Upper lobe of right lung (tissue), 1 donor: ENCODE measurements at places on chromosomes 12 and 14. TPM values are rescaled to one million over a fixed set of nuclear protein-coding genes. Genes with fewer than 3 reads are reported as not detected.
A peak's percentile ranks its signal among the peaks of the same experiment; 100 is the strongest.

GRCh38 chr14:105839425-105840265, 313.3 kb downstream of the TMEM121 start:
- DNase-seq, result peak; percentile 54

DNA sequence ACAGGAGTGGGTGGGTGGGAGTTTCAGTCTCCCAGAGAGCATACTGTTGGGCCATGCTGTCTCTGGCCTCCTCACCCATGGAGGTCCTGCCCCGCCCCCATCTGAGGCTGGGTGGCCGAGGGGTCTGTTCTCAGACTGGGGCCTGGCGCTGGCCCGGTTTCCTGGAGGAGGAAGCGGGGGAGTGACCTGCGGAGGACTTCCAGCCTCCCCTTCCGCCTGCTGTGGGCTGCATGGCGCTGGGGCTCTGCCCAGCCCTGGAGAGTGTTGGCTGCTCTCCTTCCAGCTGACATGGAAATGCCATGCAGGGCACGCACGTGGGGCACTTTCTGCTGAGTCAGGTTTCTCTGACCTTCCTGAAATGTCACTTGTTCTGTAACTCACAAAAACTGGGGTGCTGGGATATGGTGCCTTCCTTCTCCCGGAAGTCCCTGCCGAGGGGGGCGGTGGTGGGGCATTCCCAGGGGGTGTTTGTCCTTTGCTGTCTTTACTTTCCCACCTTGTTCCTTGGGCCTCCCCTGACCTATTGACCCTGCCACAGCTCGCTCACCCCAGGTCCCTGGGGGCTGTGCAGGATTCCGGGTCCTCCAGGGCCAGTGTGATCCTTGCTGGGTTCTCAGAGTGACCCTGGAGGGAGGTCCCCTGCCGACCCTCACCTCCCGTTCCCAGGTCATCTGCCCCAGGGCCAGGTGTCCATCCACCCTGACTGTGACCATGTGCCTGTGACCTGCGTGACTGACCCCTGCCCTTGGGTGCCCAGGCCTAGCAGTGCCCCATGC, 23.6 kb downstream of the PACS2 start:
- no peak for DNase-seq

DNA sequence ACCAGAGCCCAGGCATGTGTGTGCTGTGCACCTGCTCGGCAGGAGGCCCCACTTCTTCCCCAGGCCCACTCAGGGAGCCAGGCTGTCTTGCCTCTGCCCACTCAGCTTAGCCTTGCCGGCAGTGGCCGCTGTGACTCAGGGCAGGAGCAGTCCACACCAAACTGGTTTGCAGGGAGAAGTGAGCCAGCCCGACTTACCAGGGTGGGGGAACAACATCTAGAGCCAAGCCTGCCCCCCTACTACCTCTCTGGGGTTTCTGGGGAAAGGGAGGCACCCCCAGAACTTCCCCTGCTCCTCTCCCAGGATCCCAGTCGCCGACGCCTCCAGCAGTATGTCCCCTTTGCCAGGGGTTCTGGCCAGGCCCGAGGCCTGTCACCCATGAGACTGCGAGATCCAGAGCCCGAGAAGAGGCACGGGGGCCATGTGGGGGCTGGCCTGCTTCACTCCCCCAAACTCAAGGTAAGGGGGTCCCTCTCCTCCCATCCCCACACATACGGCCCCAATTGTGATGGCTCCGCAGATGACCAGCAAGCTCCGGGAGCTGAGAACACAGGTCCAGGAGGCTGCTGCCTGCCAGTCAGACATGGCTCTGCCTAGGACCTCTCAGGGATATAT, 3.0 kb downstream of the PLEKHG6 start:
- DNase-seq, result no peak

DNA sequence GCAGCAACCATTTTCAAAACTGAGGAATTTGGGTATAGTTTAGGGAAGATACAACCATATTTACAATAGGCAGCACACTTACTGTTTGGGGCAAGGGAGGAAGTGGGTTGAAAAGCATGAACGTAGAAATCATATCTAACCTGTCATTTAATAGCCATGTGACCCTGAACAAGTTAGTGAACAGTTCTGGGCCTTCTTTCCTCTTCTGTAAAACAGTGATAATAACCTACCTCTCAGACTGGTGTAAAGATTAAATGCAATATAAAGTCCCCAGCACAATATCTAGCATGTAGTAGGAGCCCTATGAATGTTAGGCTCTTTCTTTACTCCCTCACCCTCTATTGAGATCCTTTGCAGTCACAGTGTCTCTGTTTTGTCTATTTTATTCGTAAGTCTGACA, 33.5 kb downstream of the A2ML1 start:
- no peak for DNase-seq

DNA sequence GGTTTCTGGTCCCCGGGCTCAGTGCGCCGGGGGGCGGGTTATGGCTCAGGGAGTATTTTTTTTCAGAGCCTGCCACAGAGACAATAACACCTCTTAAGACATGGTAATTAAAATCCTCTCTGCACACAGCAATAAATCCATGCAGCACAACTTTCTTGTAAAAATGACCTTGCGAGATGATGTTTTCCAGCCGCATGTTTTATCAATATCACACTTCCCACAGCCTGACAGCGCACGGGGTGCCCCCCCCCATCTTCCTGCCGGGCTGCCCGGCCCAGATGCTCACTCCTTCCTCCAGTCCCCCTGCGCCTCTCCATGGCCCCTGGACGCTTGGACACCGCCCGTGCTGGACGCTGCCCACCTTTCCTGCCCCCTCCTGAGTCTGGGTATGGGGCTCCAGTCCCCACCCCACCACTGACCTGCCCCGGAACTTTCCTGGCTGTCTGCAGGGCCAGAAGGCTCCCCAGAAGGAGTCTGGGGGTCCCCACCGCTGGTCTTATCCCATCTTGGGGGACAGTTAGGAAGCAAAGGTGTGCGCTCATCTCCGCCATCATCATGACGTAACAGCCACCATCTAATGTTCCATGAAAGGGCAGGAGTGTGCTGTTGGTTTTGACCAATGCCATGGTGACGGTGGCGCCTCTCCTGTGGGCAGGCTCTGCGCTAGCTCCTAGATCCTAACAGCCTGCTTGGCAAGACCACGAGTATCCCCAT, 182.9 kb downstream of the KIF26A start:
- no peak for DNase-seq

DNA sequence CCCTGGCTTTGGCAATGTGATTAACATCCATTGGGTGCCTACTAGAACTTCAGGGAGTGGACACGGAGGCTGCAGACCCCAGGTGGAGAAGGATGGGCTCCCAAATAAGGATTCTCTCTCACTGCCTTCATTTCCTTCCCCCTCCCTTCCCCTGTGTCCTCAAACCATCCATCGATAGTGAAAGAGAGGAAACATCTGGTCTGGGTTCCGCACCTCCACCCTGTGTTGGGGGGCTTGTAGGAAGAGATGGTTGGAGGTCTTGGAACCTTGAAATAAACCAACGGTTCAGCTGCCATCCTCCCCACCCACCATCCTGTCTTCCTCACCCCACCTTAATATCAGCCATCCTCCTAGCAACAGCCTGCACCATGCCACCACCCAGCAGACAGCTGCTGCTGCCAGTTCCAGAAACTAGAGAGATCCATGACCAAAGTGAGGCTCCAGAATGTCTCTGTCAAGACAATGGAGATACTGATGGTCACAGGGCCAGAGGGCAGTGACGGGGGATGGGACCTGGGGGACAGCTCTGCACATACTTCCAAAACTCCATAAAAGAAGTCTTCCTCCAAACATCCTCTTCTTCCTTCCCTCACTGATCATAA, 153.1 kb upstream of the CCND2 start:
- no peak for DNase-seq

GRCh38 chr12:68610370-68611093, at the start of gene RAP1B:
Gene RAP1B (plus strand): TSS chr12:68610899. CDS start chr12:68648725, 37,826 bp downstream.
- peak; percentile 95 for DNase-seq

The ALDH6A1 gene
- total RNA-seq, result 49.1 TPM

DNA sequence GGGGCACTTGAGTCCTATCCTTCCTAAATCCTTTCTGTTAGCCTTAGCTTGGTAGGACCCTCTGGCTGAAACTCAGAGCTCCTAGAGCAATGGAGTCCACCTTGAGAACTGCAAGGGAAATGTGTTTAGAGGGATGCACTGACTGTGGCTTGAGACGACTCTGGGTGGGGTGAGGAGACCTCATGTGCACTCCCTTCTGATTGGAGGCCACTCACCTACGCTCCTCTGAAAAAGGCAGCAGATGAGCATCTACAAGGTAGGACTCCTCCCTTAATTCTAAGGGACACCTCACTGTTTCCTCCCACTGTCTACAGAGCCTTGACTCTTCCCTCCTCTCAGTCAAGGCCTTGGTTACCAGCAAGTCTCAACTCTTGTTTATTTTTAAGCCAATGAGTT, 1.0 kb downstream of the MAP3K12 start:
- DNase-seq, result no peak

- no peak for DNase-seq
Measured at GRCh38 chr12:96197503-96198272, 3.5 kb downstream of the ELK3 start.

DNA sequence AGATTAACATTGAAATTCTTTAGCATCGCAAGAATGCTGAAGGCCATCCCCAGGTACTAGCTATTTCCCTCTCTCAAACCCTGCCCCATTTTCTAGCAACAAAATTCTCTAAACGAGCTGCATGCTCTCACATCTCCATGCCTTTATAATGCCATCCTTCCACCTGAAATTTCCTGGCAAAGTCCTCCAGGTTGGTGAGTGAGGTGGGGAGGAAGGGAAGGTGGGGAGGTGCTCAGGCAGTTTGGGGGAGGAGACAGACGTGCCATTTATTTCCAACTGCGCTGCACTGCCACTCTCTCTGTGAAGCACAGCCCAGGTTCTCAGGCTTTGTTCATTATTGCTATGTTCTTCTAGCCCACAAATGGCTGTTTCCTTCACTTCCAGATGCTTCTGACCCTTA, 208.4 kb downstream of the PAWR start:
- DNase-seq, result no peak

DNA sequence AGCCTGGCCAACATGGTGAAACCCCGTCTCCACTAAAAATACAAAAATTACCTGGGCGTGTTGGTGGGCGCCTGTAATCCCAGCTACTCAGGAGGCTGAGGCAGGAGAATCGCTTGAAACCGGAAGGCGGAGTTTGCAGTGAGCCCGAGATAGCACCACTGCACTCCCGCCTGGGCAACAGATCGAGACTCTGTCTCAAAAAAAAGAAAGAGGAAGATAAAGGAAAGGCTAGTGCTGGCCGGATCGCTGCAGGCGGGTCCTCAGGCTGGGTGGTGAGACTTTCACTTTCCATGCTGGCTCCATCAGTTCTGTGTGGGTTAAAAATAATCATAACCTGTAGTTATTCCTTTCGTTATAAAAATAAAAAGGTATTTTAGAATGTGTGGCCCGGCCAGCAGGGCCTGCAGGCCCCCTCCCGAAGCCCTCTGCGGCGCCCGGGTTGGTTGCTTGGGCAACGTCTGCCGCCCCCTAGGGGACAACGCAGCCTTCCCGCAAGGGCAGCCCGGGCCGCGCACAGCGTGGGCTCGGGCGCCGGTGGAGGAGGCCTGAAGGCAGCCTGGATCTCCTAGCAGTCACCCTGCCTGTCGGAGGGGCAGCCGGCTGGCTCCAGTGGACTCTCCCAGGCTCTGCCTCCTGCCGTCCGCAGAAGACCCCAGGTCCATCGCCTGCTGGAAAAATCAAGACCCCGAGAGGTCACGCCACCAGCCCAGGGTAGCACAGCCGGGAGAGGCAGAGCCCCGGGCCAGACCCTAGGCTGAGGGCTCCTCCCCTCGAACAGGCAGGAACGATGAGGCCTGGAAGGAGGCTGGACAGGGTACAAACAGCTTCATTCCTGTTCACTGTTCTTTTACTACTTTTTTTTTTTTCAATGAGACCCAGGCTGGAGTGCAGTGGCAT, 5.0 kb upstream of the SLC25A47 start:
- DNase-seq, result peak; percentile 90

GRCh38 chr14:33460164-33460563, 490.7 kb downstream of the EGLN3 start:
- DNase-seq, result no peak

The CELA1 gene
- not detected for total RNA-seq

- no peak for DNase-seq
Measured at GRCh38 chr14:92135269-92135668, 13.5 kb downstream of the CPSF2 start.

DNA sequence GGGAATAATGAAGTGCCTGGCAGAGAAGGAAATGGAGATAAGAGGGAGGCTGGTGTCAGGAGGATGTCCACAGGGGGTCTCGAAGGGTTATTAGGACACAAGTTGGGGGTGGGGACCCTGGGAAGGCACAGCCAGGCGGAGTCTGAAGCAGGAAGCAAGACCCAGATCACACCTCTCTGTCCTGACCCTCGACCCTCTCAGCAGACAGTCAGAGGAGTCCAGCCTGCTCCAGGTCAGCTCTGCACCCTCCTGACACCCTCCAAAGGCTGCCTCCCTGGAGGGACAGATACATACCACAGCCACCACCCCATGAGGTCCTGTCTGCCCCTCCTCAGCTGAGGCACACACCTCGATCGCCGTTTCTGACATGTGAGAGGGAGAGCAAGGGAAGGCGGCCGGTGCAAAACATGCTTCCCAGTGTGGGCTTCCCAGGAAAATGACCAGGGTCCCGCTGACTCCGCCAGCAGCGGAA, 9.0 kb downstream of the BCL11B start:
- DNase-seq, result no peak

- no peak for DNase-seq
Measured at GRCh38 chr12:27305673-27306456, 26.8 kb upstream of the BMAL2 start.

DNA sequence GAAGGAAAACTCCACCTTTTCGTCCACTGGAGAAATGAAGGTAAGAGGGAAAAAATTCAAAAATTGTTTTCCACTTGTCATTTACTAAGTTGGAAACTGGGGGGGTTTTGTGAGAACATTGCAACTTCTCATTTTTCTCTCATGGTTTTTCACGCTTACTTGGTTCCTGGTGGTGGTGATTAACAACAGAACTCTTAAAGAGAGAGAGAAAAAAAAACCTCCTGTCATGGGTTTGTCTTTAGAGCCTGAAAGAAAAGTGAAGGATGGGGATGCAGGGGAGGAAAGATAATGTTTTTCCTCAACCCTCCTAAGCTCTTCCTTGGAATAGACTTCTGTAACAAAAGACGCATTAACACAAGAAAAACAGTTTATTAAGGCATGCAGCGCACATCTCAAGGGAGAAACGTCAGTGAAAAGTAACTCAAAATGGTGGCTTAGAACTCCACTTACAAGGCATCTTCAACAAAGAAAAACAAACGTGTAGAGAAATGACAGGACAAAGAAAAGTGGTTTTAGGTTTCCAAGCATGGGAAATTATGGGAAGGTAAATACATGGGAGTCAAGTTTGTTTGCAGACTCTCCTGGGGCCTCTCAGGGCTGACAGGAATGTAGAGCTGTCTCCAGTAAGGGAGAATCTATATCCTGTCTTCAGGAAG, 81.9 kb upstream of the ATF7IP start:
- no peak for DNase-seq

GRCh38 chr12:92208613-92209121, 63.0 kb upstream of the BTG1 start:
- DNase-seq, result no peak

DNA sequence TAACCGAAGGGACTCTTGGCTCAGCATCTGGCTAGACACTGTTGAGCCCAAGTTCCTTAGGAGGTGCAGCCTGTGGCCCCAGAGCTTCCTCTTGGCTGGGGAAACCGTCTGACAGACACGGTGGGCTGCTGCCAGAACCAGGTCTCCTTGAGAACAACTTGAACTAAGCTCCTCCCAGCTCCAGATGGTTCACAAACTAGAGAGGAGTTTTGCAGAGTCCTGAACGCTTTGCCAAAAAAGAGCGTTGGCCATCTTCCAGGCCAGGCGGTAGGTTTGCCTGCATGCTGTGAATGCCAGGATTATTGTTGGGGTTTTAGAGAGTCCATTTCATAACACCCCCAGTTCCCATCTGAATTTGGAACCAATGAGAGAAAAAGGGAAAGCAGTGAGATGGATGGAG, 399.8 kb downstream of the RGS6 start:
- DNase-seq, result no peak
